Activated CD4-positive, alpha-beta memory T cell treated with anti-CD3 and anti-CD28 coated beads, Interleukin-2, amount 10 ng/mL, durations not matched to agents 7 days and 5 days (primary cell): ENCODE measurements at places on chromosomes 2 and 18. TPM values are rescaled to one million over a fixed set of nuclear protein-coding genes. Genes with fewer than 3 reads are reported as not detected.
A peak's percentile ranks its signal among the peaks of the same experiment; 100 is the strongest.

DNA sequence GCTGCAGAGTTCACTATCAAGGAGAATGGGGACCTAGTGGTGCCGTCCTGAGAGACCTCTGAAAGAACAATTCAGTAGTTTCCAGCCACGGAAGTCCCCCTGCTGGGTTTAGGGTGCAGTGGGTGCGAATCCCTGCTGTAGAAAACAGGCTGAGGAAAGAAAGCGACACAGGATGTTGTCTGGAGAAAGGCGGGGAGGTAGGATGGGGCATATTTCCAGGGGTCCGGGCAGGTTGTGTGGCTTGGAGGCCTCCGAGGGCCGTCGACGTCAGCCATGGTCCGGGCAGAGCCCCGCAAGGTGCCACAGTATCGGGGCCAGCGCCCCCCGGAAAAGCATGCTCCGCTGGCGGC is 807 bp upstream of the CREB1 start:
- DNase-seq, result peak; percentile 57

- no peak for DNase-seq
These were observed 167.0 kb downstream of the MYO5B start for GRCh38 chr18:50027996-50028395.

DNA sequence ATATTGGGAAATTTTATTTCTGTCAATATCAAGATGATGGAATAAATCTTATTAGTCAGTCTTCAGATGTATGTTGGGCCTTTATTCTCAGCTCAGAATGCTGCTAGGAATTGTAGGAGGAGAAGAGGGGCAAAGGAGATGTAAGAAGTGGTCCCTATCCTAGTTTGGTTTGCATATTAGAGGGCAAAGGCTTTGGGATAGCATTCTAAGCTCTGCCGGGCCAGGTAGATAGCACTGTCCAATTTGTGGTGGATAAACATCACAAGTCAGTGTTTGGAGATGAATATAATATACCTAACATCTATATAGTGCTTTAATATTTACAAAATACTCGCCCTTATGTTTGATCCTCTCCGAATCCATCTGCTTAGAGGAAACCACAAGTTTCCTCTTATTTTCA is 149.2 kb downstream of the GULP1 start:
- DNase-seq, result no peak

- no peak for DNase-seq
These were observed 854.6 kb downstream of the RNF144A start for GRCh38 chr2:7771781-7772180.

Gene MALL
- not detected for total RNA-seq
